Activated T-cell treated with anti-CD3 and anti-CD28 coated beads, Interleukin-2, amount 50 U/mL, for 24 hours (primary cell): ENCODE measurements at places on chromosomes 2 and 18.

DNA sequence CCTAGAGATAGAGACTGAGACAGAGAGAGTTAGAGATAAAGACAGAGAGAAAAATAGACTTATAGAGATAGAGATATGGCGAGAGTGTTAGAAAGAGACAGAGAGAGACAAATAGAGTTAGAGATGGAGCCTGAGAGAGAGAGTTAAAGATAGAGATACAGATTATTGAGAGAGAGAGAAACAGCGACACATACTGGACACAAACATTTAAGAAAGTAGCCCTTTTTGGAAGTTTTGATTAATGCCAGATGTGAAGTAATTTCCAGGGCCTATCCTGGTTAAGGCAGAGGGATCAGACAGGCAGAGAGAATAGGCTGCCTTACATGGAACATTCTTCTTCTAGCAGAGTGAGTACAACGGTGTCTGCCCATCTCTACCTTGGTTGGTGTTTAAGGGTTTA, 311.6 kb upstream of the CDH7 start:
- no peak for DNase-seq

DNA sequence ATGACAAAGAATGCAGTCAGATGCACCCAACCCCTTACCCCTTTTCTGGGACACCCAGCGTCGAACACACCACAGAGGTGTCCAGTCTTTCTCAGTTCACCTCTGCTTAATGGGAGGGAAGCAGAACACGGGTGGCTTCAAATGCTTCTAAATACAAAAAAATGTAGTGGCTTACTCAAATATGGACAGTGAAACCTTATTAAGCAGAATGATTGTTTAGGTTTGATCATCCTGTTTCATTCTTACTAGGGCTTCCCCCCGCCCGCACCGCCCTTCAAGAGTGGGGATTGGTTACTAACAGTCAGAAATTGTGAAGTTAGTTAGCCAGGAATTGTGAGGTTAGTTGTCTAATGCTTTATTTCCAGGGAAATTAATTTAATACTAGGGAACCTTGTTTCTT, 21.6 kb downstream of the ATG16L1 start:
- DNase-seq = no peak

DNA sequence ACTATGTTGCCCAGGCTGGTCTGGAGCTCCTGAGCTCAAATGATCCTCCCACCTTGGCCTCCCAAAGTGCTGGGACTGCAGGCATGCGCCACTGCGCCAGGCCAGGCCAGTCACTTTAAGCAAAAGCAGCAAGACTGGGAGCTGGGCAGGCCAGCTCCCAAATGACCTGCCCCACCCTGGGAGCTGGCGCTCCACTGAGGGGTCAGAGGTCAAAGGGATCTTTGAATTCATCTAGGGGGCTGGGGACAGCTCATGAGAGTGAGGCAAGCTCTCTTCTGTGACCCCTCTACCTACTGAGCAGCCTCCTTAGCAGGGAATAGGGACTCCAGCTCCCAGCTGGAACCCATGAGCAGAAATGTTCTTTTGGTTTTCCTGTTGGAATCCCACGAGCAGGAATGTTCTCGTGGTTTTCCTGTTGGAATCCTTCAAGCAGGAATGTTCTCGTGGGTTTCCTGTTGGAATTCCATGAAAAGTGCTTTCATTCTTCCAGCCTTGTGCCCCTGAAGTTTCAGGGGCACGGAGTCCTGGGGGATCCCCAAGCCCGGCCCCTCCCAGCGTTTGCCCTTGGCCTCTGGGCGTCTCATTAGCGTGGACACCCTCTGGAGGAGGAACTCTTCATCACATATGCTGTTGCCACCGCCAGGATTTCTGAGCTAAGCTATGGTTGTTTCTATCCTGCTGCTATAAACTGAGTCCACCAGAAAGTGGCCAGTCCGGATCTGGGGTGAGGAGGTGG, 162.0 kb upstream of the HAAO start:
- no peak for DNase-seq

GRCh38 chr2:39217192-39217550, 26.6 kb downstream of the CDKL4 start:
- DNase-seq = no peak

GRCh38 chr2:161873707-161874106, 200.3 kb downstream of the DPP4 start:
- no peak for DNase-seq
